ENCODE measurements at places on chromosomes 1 and 21. TPM values are rescaled to one million over a fixed set of nuclear protein-coding genes. Genes with fewer than 3 reads are reported as not detected.

The SELE gene
- 14.0 TPM for total RNA-seq

- DNase-seq = no peak
Measured at GRCh38 chr1:5479876-5480646, 512.2 kb downstream of the NPHP4 start.

GRCh38 chr21:15333951-15334350 lies 269.2 kb upstream of the NRIP1 start:
- DNase-seq = no peak

The CFH gene
- total RNA-seq = 44.9 TPM

The HLX gene
- 10.9 TPM for total RNA-seq

DNA sequence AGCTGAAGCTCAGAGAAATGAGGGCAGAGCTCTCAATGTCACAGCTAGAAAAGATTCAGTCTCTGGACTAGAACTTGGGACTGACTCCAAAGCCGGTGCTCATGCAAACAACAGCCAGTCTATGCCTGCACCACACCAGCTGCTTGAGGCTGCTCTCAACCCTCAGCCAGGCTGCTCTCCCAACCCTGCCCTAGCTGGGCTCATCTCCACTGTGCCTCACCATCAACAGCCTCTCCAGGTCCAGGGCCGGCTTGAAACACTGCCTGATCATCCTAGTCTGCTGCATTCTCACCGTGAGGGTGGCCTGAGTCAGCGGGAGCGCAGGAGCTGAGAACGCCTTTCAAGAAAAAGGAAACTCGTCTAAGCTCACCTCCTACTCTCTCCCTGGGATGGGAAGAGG lies 94.5 kb downstream of the PTPRU start:
- no peak for DNase-seq

GRCh38 chr1:115641762-115642167 lies at the start of gene VANGL1:
TSS of gene VANGL1 (plus strand) at chr1:115641970. CDS start at chr1:115651414, 9,444 bp downstream.
- DNase-seq = no peak

The MFAP2 gene
- total RNA-seq = 38.3 TPM

The PALMD gene
- 58.0 TPM for total RNA-seq

GRCh38 chr1:61404597-61405376 lies 320.2 kb downstream of the TM2D1 start:
- DNase-seq = no peak

Data from skin of body (tissue), 3 donors.